Activated effector memory CD4-positive, alpha-beta T cell treated with Interleukin-2 at 50 U/mL for 16 hours (primary cell): ENCODE measurements at places on chromosomes 12 and 14.

GRCh38 chr14:36766974-36767373, 105.3 kb downstream of the PAX9 start:
- no peak for DNase-seq

DNA sequence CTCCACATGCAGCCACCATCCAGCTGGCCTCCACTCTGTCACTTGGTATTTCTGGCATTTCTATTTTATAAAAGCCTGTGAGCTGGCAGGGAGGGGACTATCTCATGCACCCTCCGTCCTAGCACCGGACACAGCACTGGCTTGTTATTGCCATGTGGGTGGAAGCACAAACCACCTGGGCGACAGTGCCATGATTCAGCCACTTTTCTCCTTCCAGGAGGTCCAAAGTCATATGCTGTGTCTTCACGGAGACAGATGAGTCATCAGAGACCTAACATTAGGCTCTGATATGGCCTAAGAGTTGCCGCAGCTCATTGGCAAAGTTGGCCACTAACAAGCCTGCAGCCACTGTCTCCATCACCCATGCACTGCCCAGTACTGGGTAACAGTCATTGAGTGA, 1123.0 kb downstream of the VRK1 start:
- no peak for DNase-seq

- DNase-seq = no peak
Observed at GRCh38 chr14:70602254-70602653, 1.8 kb upstream of the MED6 start.

- DNase-seq = no peak
Observed at GRCh38 chr14:24725311-24725710, 91.3 kb upstream of the GZMB start.

DNA sequence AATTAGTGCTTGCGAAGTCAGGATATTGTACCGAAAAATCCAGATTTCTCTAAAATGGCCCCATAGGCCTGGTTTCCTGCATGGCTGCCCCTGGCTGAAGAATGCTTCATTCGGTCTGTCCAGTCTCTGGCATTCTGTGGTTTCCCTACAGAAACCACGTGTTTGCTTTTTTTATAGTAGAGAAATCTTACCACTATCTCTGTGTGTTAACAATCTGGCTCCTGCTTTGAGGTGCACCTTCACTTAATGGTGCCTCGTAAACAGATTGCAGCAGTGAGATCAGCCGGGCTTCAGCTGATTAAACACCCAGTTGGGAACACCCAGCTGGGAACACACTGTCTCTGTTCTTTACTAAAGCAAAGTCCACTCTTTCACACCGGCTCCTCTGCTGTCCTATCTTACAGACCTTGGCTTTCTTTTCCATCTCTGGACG, 6.7 kb upstream of the DNAAF2 start:
- DNase-seq = no peak
